SW480 (cell line): ENCODE measurements at places on chromosomes 12 and 14.

GRCh38 chr12:121669521-121669900 is at the start of gene MORN3:
Gene MORN3 (minus strand): TSS chr12:121669654. CDS start chr12:121669483, 171 bp downstream.
- no peak for DNase-seq

- no peak for DNase-seq
Measured at GRCh38 chr14:93286212-93286890, 46.5 kb downstream of the BTBD7 start.

DNA sequence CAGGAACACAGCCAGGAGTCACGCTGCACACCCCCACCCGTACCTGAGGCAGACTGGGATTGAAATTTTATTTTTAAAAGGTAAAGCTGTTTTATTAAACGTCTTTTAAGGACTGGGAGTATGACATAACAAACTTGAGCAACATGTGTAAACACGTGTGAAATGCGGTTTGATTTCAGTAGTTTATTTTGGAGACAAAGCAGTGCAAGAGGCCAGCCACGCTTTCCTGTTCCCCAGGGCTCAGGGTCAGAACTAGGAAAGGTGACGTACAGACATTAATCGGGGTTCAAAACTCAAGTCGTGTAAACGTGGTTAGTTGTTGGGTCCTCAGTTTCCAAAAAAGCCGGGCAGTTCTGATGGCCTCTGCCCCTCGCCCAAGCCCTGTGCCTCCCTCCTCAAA is 16.7 kb downstream of the CHGA start:
- no peak for DNase-seq

- no peak for DNase-seq
Measured at GRCh38 chr14:65840118-65840751, 427.7 kb downstream of the FUT8 start.

DNA sequence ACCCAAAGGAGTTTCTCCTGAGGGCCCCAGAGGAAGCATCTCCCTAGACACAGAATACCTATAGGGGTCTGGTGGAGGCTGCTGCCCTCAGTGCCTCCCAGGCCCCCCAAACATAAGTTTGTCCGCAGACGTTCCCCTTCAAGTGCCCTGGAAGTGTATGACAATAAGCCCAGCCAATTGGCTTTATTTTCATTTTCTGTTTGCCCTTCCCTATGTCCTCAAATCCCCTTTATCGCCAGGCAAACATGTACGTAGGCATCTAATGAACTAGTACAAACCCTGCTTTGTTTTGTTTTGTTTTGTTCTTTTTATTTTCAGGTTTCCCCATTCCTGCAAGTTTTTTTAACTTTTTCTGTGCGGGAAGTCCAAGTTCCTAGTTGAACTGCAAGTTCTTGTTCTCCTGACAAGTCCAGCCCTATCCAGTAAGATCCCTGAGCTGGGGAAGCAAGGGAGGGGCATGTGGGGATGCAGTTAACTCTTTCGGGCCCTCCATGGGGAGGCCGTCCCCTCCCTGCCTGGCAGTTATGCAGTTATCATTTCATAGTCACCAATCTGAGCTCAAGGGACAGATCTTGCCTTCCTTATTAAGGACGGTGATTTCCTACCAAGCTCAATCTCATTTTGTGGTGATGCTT is 141.9 kb downstream of the KCNA5 start:
- DNase-seq = no peak

DNA sequence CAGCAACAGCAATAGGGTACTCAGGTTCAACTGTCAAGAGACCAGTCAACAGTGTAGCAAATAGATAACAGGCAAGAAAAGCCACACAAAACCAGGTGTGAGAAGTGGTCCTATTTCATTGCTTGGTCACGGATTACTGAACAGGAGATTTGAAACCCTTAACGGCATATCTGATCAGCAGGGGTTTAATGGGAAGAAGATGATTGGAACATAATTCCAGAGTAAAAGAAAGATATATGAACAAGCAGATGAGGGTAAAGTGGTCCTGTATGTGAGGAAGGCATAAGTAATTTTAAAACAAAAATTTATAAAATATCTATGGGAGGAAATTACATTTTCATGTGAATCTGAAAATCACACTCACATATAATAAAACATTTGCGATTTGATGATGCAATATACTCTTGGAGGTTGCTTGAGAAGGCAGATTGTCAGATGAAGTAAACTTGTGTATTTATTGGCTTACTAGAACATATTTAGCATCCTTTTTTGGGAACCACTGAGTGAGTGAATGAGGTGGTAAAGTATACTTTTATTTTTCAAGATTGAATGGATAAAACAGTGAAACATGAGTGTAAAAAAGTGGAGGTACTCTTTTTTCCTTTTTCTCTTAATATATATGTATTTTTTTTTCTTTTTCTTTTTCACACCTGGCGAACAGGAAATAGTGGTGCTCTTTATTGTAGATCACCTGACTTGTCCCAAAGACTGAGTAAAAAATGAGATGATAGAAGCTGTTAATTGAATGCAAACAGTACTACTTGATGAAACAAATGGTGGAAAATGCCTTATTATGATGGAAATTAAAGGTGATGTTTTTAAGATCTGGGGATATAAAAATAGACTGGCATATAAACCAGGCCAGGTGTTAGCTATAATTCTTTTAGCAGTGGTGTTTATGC is 21.6 kb upstream of the SDR39U1 start:
- no peak for DNase-seq

GRCh38 chr12:50934981-50935807 is 17.1 kb upstream of the HIGD1C start:
- DNase-seq = no peak

GRCh38 chr12:53735-54730 is 12.5 kb upstream of the IQSEC3 start:
- no peak for DNase-seq

GRCh38 chr12:75592086-75592485 is 80.7 kb upstream of the KRR1 start:
- DNase-seq = no peak

DNA sequence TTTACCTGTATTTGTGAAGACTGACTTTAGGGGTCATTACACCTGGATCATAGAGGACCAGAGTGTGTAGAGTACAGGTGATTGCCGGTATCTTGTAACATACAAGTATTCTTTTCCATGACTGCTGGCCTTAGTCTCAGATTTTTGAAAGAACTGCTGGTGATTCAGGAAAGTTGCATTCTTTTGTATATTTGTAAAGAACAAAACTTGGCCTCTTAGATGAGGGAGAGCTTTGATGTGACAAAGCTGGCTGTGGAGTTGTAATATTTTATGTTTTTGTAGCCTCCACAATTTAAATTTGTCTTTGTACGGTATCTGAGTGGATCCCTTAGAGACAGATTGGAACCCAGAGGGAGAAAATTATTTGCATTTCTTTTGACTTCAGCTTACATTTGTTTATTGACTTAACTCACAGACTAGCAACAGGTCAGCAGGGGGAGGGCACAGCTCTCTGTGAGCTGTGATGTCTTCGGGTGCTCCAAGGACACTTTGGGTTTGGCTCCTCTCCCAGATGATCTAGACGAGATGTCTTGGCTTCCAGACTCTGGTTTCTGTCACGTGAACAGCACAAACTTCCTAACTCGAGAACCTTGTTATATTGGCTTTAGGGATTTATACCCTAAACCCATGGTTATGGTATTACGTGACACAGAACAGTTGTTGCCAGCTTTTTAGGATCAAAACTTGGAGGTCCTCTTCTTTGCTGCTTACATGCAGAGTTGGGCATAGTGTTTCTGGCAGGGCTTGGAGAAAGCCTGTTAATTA is 65.9 kb downstream of the DAAM1 start:
- DNase-seq = no peak

DNA sequence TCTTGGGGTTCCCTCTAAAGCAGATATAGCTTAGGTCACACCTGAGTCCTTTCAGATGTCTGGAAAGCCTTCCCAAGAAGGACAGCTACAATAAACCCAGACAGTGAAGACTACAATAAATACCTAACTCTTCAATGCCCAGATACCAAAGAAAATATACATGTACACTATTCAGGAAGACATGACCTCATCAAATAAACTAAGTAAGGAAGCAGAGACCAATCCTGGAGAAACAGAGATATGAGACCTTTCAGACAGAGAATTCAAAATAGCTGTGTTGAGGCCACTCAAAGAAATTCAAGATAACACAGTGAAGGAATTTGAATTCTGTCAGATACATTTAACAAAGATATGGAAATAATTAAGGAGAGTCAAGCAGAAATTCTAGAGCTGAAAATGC is 15.3 kb downstream of the MIPOL1 start:
- no peak for DNase-seq

DNA sequence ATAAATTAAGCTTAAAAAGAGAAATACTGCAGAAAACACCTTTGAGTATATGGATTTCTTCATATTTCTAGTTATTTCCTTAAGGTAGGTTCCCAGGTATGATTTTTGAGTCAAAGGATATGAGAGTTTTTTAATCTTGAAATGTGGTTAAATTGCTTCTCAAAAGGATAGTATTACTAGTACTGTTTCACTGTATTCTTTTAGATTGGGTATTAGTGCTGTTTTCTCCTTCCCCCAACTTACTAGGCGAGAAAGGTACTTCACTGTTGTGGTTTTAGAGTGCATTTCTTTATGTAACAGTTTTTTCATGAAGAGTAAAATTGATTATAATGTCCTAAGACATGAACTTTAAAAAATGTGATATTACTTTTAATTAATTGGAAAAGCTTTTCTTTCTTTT is 13.5 kb downstream of the FRS2 start:
- no peak for DNase-seq

GRCh38 chr14:103232031-103232808 is 101.8 kb upstream of the EIF5 start:
- peak; percentile 32 for DNase-seq

- no peak for DNase-seq
Measured at GRCh38 chr14:92340071-92340470, 17.1 kb downstream of the SLC24A4 start.

GRCh38 chr14:39266525-39266870 is 32.8 kb downstream of the MIA2 start:
- peak; percentile 94 for DNase-seq

- peak; percentile 6 for DNase-seq
Measured at GRCh38 chr12:107564946-107565345, 120.7 kb upstream of the PWP1 start.

DNA sequence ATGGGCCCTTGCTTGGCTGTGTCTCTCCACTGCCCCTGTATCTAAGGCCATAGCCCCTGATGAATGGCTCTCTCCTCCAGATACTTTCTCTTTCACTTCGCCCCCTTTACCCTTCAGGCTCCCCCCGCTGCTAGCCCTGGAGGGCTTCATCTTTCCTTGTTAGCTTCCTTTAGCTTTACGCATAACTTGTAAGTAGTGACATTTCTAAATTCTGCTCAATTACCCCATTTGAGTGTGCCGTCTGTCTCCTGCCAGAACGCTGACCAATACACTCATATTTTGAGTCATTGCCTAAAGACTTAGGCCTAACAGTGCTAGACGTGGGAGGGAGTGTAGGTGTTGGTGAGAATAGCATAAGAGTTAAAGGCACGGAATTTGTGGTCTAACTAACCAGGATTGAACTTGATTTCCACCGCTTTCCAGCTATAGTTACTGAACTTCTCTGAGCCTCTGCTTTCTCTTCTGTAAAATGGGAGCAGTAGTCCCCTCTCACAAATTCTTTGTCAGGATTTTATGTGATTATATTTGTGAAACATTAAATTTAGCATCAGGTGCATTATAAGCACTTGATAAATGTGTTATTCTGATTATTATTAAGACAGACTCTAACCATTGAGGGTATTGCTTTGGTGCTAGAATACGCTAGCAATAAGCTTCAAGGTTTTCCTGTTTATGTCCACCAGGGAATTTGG is 129.3 kb downstream of the ZFP36L1 start:
- no peak for DNase-seq

- DNase-seq = no peak
Measured at GRCh38 chr14:89461256-89461655, 44.2 kb upstream of the FOXN3 start.

DNA sequence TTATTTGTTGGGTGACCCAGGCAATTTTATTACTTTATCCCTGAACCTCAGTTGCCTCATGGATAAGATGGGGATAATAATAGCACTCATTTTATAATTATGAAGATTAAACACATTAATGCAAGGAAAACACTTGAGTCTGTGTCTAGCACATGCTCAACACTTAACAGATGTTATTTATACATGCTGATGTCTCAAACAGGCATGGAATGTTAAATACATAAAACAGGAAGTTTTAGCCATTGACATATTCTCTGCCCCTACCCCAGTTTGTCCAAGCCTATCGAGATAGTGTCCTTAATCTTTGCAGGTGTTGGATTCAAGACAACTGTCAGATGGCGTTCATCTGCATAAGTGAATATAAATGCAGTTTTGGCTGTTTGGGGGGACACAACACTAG is 109.8 kb downstream of the SCAF11 start:
- no peak for DNase-seq

- no peak for DNase-seq
Measured at GRCh38 chr14:44529026-44529425, 21.9 kb upstream of the FSCB start.

- peak; percentile 74 for DNase-seq
Measured at GRCh38 chr12:13000925-13001774, 1.1 kb upstream of the HEBP1 start.

GRCh38 chr12:14279845-14280244 is 85.6 kb upstream of the ATF7IP start:
- DNase-seq = no peak

GRCh38 chr14:40204441-40205175 is 772.4 kb upstream of the FBXO33 start:
- DNase-seq = no peak

- no peak for DNase-seq
Measured at GRCh38 chr14:59281609-59282377, 93.3 kb downstream of the DAAM1 start.

GRCh38 chr12:121279507-121279915 is 17.0 kb downstream of the CAMKK2 start:
- no peak for DNase-seq

DNA sequence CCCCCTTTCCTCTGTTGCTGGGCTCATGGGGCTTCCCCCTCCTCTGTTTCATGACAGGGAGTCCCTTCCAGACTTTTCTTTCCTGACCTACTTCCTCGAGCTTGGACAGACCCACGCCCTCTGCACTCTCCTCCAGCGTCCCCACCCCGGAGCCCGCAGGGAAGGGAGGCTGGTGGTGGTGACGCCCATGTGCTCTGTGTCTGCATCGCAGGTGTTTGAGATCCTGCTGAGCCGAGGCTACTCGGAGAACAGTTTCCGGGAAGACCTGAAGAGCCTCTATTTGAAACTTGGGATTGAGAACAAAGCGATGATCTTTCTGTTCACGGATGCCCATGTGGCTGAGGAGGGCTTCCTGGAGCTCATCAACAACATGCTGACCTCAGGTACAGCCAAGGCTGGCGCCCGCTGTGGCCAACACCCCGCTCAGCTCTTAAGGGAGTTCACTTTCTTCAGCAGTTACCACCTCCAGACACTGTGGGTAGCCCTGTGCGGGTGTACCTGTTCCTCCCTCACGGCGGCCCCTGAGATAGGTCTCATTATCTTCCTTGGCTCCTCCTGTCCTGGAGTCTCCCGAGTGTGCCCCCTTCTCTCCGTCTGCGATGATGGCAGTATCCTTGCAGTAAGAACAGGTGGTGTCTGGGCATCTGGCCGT is 85.6 kb downstream of the CCDC92 start:
- DNase-seq = no peak

DNA sequence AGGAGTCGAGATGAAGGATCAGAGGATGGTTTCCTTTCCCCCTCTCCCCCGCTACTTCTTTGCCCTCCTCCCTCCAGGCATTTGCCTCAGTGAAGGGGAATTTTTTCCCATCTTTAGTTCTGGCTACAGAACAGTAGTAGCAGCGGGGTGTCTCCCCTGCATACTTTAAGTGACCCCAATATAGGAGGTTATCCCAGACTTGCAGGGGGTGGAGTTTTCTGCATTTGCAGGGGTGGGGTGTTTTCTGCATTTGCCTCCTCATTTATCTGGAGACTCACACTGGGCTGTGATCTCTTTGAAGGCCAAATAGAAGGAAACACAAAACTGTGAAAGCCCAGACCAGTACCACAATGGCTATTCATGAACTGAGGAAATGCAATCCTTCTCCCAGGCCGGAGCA is 19.8 kb downstream of the PTPRB start:
- no peak for DNase-seq
